ENCODE measurements at places on chromosomes 1 and 21.

DNA sequence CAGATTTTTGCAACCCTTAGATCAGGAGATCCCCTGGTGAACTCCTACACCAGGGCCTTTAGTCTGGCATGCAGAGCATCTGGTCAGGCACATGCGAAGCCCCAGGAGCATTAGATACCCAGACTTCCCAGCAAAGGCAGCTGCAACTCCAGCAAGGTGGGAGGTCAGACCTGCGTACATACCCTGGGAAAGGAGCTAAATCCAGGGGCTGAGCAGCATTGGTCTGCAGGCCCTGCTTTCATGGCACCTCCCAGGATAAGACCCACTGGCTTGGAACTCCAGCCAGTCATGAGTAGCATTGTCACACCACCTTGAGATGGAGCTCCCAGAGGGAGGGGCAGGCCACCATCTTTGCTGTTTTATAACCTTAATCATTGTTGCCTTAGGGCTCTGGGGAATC, 92.3 kb downstream of the KCNT2 start:
- no peak for ATAC-seq

DNA sequence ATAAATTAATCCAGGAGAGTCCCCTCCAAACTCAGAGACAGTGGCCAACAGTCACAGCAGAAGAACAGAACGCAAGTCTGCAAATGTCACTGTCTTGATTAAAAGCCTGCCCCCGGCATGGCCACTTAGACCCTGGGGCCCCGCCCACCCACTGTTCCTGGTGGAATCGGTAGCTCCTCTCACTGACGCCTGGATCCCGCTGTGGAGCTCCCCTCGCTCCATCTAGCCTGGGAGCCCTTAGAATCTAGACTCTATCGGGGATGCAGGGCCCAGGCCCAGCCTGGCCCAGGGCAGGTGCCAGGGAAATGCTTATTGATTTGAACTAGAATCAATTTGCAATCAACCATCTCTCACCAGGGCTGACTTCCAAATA, 21.4 kb upstream of the PLEKHG5 start:
- ATAC-seq: no peak

- no peak for ATAC-seq
These were observed 61.4 kb upstream of the CXADR start for GRCh38 chr21:17451364-17451891.

DNA sequence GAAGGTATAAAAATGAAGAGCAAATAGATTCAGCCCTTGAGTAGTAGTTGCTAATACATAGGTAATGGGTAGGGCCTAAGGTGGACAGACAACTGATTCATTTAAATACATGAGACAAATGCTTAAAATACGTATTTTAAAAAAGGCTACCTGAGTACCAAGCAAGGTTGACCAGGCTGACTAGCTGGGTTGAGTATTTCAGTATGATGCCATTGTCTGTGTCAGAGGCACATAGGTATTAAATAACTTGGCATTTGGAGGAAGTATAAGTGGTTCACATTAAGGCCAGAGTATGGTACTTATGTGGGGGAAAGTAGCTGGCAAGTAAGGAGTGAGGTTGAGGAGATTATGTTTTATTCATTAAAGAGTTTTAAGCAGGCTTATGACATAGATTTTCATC, 19.4 kb downstream of the NEK7 start:
- no peak for ATAC-seq

DNA sequence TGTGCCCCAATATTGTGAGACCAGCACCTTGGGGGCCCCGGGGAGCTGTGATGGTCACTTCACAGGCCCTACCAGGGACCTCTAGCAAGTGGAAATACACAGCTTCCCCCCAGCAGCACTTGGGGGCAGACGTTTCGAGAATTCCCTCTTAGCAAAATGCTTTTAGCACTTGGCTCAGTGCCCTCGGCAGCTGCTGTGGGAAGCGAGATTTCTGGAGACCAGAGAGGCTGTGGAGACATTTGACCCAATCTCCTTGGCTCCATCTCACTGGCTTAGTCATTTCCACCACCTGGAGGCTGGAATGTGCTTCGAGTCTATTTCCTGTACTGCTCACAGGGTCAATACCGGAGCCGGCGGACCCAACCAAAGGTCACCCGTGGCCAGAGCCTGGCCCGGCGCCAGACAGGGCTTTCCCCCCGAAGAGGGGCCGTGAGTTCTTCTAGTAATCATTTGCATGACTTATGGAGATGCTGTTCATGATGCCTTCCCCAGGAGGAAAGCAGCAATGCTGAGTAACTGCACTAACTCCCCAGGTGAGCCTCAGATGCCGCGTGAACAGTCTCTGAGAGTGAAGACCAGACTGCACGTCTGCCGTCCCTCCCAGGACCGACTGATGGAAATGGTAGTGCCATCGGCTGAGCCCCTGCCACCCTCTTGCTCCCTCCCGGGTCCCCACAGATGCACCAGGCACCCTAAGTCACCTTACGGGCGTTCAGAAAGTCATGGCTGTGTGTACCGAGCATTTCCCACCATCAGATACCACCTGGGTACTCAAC, 4.4 kb upstream of the C2CD2 start:
- ATAC-seq: peak; percentile 78

DNA sequence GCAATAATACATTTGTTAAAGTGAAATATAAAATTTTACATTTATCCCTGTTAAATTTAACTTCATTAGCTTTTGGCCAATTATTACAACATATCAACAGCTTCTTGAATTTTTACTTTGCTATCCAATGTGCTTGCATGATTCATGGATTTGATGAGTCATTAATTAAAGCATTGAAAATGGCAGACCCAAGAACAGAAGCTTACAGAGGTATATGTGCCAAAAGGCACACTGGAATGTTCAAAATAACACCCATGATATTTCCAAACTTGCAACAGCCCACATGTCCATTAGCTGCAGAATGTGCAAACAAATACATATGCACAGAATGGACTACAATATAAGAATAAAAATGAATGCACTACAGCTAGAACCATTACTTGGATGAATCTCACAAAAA, 76.4 kb upstream of the MAN1A2 start:
- ATAC-seq: no peak

- no peak for ATAC-seq
These were observed 252.4 kb downstream of the TOMM20 start for GRCh38 chr1:234875953-234876855.

DNA sequence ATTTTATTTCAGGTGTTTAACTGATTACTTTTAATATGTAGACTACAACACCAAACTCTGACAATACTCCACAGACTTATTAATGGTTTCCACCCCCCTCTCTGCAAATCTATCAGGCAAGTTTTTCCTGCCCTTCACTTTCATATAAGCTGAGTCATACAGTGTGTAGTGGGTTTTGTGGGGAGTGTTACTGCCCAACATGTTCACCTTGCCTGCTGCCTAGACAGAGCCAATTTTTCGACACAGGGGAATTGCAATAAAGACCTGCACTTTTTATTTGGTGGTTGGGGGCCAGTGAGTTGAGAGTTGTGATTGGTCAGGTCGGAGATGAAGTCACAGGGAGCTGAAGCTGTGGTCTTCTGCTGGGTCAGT, 119.7 kb downstream of the PPIAL4G start:
- ATAC-seq: no peak

GRCh38 chr21:25408666-25409065, 198.6 kb downstream of the MRPL39 start:
- ATAC-seq: no peak

- no peak for ATAC-seq
These were observed 35.5 kb upstream of the ATP6V1G3 start for GRCh38 chr1:198575798-198576641.

DNA sequence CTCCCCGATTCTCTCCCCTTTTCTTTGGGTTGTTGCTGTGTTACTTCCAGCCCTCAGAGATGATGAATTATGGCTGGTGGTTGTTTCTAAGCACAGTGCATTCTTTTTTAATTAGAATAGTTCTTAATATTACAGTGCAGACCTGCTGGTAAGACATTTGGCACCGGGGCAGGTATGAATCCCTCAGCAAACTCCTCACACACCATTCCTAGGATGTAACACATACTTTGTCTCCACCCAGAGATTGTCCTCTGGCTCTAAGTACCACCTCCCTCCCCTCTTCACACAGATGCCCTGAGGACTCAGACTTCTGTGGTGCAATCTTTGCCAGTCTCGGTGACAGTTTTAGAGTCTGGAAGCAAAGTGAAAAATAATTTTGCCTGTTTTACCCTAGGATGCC, 143.1 kb downstream of the HLX start:
- ATAC-seq: peak; percentile 88

- no peak for ATAC-seq
These were observed 24.2 kb downstream of the SPAG17 start for GRCh38 chr1:118160806-118161205.

- no peak for ATAC-seq
These were observed 3.6 kb upstream of the PTGS2 start for GRCh38 chr1:186683652-186684410.

DNA sequence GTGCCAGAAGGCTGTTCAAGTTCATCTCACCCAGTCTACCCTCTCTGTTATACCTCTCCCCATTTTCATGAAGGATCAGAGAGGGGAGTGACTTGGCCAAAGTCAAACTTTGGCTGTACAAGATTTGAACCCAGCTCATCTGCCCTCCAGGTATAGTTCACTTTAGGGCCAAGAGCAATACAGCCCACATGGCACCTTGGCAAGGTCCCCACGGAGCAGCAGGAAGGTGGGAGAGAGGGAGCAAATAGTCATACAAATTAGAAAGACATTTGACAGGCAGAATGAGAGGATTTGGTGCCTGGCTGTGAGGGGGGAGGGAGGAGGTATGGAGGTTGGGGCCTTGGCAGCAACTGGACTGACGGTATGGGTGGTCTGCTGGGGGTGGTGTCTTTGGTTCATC, 1.0 kb downstream of the HPCAL4 start:
- no peak for ATAC-seq

DNA sequence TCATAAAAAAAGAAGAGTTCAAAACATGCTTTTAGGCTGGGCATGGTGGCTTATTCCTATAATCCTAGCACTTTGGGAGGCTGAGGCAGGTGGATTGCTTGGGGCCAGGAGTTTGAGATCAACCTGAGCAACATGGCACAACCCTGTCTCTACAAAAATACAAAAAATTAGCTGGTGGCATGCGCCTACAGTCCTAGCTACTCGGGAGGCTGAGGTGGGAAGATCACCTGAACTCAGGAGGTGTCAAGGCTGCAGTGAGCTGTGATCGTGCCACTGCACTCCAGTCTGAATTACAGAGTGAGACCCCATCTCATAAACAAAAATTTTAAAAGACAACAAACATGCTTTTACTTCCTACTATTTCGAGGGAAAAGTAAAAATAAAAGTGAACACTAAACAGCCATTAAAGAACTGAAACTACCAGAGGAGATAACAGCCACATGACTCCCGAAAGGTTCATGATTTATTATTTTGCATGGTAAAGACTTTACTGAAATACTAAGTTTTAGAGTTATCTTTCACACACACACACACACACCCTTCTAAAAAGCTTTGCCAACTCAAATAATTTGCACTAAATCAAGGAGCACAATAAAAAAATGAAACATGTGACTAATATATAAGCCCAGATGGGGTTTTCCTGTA, 48.1 kb downstream of the USP1 start:
- ATAC-seq: no peak

GRCh38 chr1:5430911-5431697, 561.1 kb downstream of the NPHP4 start:
- ATAC-seq: no peak

- ATAC-seq: no peak
These were observed 16.1 kb upstream of the KCNE1 start for GRCh38 chr21:34528131-34528561.

- ATAC-seq: no peak
These were observed 14.5 kb downstream of the KRTAP10-1 start for GRCh38 chr21:44525391-44526095.

DNA sequence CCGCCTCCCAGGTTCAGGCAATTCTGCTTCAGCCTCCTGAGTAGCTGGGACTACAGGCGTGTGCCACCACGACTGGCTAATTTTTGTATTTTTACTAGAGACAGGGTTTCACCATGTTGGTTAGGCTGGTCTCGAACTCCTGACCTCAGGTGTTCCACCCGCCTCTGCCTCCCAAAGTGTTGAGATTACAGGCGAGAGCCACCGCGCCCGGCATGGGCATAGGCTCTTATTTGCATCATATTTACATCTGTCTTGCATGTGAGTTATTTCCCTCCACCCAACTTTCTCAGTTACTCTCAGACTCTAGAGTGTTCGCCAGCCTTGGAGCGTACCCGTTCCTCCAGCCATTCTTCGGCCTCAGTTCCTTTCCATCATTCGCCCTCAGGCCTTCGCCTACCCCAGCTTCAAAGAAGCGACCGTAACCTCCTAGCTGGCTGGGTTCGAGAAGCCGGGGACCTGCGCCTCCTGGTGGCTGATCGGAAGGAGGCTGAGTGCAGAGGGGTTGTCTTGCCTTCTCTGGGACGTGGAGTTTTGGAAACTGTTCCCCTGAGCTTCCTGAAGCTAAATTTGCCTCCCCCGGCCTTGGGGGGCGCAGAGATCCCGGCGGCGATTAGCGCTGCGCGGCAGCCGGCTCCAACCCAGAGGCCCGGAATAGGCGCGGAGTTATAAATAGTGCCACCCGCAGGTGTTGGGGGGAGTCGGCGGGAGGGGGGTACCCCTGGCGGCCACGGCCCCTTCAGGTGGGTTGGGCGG, 3.6 kb upstream of the ZBTB7B start:
- peak; percentile 6 for ATAC-seq

- no peak for ATAC-seq
These were observed 39.3 kb upstream of the TENT5C start for GRCh38 chr1:117566556-117566955.

GRCh38 chr1:200652378-200652777, 17.3 kb downstream of the DDX59 start:
- ATAC-seq: no peak

DNA sequence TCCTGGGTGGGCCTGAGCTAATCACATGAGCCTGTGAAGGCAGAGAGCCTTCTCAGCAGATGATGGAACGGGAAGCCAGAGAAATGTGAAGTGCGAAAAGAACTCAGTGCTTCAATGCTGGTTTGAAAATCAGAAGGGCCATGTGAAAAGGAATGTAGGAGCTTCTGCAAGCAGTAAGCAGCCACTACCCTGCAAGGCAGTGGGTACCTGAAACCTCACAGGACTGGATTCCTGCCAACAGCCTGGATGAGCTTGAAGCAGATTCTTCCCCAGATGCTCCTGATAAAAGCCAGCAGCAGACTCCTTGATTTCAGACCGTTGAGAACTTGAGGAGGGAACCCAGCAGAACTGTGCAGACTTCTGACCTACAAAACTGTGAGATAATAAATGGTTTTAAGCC, 158.6 kb downstream of the SYT2 start:
- peak; percentile 68 for ATAC-seq

GRCh38 chr1:94061513-94062443, 59.2 kb downstream of the ABCA4 start:
- peak; percentile 97 for ATAC-seq
